CD4-positive, alpha-beta T cell (primary cell): ENCODE measurements at places on chromosomes 4 and X.

DNA sequence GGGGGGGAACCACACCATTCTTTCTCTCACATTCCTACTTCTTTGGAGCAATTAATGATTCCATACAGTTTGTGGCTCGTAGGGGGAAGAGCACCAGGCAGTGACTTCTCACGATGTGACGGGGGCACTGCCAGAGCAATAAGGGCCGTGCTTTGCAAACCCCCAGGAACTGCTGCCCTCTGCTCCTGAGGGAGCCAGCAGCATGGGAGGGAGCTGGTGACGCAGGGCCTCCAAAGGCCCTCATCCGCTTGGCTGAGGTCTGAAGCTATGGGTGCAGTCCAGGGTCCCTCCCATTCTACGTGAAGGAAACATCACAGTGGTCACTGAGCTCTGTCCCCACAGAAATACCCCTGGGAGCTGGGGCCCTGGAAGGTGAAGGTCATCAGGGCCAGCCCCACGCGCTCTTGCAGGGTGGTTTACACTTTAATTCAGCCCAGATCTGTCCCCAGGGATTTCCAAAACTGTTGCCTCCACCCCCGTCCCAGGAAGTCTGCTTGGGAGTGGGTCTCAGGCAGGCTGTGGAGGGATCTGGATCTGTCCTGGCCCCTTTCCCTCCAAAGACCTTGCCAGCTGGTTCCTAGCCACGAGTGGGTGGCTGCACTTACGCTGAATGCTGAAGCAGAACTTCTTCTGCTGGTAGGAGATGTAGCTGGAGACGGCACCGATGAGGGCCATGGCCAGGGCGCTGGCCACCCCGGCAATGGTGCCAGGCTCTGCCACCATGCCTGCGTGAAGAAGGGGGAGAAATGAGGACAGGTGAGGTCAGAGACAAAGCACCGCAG, 82.6 kb downstream of the MTMR1 start:
- DNase-seq: no peak

DNA sequence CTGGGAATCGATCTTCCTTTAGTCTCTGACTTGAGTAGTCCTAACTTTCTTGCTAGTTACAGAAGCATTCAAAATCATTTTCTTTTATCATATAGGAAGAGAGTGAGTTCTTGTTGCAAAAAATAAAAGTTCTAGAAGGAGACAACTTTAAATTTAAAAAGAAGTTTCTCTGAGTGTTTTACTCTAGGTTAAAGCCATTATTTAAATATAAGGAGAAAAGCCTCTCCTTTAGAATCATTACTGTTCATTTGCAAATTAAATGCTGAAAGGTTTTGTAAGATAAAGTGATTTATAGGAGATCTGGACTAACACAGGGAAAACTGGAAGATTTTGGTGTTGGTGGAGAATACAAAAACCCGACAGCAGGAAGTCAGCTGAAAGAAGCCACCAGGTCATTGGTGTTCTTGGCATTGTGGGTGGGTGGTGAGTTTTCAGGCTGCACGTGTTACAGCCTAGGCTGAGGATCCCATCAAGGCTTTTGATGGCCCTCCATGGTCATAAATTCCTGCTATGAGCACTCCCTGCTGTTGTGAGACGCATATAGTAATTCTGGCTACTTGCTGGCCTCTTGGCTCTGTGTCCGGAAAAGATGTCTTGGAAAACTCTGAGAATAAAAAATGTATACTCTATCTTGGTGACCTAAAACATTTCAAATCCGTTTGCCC, 81.6 kb downstream of the GPAT3 start:
- no peak for DNase-seq

DNA sequence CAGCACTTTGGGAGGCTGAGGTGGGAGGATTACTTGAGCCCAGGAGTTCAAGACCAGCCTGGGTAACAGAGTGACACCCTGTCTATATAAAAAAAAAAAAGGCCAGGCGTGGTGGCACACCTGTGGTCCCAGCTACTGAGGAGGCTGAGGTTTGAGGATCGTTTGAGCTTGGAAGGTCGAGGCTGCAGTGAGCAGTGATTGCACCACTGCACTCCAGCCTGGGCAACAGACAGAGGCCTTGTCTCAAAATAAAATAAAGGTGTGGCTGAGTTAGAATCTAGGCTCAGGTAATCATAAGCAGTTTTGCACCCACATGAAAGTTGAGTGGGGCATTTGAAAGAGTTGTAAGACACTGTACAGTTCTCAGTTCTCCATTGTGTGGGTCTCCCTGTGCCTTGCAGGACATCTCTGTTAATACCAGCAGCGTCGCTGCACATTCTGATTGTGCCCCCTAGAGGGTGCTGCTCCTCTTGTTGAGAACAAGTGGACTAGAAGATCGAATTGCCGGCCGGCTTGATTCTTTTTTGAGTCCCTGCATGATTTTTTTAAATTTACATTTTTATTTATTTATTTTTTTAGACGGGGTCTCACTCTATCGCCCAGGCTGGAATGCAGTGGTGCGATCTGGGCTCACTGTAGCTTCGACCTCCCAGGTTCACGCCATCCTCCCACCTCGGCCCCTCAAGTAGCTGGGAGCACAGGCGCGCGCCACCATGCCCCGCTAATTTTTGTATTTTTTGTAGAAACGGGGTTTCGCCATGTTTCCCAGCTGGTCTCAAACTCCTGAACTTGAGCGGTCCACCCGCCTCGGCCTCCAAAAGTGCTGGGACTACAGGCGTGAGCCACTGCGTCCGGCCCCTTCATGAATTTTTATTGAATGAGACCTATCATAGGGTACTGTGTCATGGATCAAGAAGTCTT, 73.6 kb upstream of the RBMX start:
- peak; percentile 28 for DNase-seq

GRCh38 chr4:185847352-185848097, 35.5 kb upstream of the SORBS2 start:
- DNase-seq: no peak

DNA sequence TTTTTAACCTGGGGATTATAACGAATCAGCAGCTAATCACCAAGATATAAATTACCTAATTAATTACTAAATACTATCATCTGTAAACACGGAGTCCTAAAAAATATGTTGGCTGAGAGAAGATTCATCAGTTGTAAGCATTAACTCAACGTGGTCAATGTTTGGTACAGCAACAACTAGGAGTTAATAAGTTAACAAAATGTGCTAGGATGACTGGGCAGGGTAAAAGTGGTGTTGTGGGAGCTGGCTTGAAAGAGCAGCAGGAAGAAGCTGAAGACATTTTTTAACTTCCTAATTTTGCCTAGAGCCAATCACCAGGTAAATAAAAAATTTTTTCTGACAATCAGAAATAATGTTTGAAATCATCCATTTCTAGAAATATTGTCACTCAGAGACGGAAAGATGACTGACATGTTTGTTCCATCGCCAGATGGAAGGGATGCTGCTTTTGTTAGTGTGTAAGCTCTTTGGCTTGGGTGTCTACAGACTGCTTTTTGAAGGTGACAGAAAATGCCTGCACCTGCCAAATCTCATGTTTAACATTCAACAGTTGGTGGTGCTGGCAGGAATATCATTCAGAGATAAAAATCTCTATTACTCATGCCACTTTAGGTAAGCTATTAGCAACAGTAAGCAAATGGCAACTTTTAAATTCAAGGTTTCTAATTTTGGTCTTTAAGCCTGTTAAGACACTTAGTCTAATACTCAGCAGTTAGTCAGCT, 1126.9 kb downstream of the STPG2 start:
- no peak for DNase-seq

- no peak for DNase-seq
Measured at GRCh38 chr4:78585633-78586032, 34.1 kb downstream of the ANXA3 start.

DNA sequence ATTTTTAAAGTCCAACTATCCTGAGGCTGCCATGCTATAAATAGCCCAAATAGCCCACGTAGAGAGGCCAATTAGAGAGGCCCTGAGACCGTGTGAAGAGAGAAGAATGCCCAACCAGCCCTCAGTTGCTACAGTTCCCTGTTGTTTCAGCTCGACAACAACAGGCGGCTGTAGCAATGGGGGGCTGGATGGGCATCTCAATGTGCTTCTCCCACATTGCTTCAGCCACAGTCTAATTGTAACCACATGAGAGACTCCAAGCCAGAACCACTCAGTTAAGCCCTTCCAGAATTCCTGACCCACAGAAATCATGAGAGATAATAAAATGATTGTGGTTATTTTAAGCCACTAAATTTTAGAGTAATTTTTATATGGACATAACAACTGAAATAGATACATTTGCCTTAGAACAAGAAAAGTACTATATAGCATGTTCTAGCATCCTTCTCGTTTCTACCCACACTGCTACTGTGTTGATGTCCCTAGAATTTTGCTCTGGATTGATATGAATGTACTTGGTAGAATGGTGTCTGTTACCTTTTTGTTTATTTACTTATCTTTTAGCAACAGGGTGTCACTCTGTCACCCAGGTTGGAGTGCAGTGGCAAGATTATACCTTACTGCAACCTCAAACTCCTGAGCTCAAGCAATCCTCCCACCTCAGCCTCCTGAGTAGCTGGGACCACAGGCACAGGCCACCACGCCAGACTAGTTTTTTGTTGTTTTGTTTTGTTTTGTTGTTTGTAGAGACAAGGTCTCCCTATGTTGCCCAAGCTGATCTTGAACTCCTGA, 436.4 kb downstream of the BCOR start:
- no peak for DNase-seq

GRCh38 chr4:106034220-106034619, 138.9 kb downstream of the NPNT start:
- no peak for DNase-seq

GRCh38 chrX:1750267-1750666, 135.4 kb downstream of the ASMT start:
- no peak for DNase-seq
